Stimulated activated CD8-positive, alpha-beta memory T cell treated with anti-CD3 and anti-CD28 coated beads, Interleukin-15, amount 100 ng/mL, for 4 hours (primary cell): ENCODE measurements at places on chromosomes 7 and 10.

DNA sequence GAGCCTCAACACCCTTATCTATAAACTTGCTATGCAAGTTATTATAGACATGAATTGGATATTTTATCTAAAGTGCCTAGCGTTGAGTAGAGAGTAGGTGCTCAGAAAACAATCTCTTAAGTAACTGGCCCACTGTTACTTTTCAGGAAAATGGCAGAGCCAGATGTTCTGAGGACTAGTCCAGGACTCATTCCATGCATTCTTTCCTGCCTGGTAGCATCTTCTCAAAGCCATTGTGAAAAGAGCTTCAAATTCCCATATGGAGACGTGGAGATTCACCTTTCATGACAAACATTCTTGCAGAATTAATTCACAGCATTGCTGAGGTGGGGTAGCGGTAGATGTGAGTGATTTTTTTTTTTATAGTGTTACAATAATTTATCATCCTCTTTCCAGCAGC lies 35.9 kb upstream of the ITPRID1 start:
- DNase-seq = no peak

DNA sequence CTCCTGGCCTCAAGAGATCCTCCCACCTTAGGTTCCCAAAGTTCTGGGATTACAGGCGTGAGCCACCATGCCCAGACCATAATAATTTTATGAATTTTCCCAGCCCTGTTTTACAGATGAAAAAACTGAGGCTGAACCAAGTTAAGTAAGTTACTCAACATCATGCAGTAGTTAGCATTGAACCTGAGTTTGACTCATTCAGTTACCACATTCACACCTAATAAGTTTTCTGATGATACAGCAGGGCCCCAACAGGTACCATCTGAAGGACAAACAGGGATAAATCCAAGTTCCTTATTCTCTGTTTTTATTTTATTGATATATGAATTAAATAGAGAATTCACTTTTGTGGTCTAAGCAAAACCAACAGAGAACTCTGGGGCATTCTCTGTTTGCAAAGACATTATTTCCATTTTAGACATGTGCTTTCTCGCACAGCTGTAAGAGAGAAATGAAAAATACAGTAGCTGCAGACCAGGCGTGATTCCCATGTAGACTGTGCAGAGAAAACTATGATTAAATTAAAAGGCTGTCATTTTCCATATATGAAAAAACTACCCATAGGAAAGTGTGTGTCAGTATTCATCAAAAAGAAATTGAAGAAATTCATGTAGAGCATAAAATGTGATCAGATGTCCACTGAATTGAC lies 26.6 kb downstream of the APBB1IP start:
- DNase-seq = no peak

DNA sequence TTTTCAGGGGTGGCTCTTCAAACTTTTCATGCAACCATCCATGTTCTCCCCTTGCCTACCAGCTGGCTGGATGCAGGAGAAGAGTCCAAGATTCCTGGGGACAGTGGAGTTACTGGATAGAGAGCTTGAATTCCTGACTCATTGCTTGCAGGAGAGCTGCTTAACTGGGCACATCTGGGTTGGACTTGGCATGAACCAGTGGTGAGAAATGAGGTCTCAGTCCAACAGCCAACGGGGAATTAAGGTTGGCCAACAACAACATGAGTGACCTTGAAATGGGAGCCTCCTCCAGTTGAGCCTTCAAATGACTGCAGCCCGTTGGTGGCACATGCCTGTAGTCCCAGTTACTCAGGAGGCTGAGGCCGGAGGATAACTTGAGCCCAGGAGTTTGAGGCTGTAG lies 58.1 kb upstream of the OPN4 start:
- DNase-seq = no peak

GRCh38 chr7:31805209-31805818 lies 118.3 kb downstream of the PPP1R17 start:
- no peak for DNase-seq

GRCh38 chr7:2325162-2325561 lies 10.9 kb upstream of the SNX8 start:
- DNase-seq = no peak

DNA sequence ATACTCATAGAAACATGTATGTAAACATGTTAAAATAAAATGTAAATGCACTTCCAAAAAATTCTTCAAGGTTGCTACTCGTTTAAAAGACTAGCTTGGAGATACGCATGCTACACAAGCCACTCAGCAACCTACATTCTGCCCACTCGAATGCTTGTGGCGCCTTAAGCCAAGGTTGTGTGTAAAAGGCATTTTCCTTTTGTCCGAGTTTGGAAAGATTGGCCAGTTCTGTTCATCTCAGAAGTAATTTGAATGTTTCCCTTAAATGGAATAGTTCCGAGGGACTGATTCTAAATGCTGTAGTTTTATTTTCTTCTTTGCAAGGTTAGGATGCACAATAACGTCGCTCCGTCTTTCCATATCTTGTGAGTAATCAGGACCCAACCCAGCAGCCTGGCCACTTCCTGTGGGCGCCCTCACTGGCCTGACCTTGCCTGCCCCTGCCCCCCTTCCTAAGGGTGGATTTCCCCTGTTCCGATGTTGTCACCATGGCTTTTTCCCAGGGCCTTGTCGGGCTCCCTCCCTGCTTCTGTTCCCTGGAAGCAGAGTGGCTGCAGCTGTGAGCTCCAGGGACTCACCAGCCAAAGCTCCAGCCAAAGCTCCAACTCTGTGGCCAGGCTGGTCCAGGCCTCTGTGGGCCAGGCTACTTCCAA lies 70.6 kb downstream of the PTPRE start:
- no peak for DNase-seq

DNA sequence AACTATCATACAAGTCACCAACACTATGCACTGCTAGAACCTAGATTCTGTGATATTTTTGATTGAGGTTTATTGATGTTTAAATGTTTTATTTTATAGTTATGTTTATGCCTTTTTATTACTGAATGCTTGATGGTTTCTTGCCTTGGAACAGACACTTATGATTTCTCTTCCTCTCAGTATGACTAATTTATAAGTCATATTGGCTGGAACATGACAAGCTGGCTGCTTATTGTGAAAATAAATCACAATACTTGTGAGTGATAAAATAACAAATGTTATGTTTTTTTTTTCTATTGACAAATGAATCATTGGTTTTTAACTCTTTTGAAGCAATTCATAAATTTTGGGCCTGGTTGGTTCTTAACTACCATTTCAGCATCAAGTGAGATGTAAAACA lies 142.0 kb upstream of the MALRD1 start:
- DNase-seq = no peak

DNA sequence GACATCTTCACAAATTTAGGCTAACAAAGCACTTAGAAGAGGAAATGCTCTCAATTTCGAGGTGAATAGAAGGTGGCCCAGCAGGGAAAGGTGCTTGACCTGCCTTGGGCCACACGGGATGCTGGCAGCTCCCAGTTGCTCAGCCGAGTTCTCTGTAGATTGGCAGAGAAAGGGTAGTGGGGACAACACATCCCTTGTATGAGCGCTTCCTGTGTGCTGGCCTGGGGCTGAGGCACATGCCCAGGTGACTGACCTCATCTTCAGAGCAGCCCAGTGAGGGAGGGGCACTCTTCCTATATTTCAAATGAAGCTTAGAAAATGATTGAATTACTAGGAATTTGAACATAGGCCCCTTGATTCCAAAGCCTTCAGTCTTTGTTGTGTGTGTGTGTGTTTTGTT lies 20.2 kb downstream of the BAG3 start:
- DNase-seq = no peak

DNA sequence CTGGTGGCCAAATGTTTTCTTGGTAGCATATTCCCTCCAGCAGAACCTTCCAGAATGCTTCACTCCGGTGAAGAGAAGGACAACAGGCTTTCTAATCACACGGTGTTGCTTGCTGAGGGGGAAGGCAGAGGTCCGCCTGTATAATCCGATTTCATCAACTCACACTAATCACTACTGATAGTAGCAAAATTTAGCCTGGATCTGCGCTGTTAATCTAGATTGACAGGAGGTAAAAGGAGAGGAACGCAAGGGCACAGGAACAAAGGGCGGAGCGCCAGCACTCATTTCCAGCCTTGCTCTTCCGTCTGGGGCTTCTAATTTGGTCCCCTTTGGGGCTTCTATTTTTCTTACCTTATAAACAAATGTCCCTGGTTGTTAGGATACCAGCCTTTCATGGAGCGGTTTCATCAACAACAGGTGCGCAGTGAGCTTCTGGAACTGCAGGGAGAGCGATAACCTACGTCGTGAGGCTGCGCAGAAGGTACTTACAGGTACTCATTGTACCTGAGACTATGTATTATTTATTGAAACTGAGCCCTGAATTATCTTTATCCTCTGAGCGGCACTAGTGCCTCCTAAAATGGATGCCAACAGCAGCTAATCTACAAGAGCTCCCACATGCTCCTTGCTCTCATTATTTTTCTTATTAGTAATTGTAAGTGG lies 150.6 kb downstream of the CACNB2 start:
- no peak for DNase-seq

DNA sequence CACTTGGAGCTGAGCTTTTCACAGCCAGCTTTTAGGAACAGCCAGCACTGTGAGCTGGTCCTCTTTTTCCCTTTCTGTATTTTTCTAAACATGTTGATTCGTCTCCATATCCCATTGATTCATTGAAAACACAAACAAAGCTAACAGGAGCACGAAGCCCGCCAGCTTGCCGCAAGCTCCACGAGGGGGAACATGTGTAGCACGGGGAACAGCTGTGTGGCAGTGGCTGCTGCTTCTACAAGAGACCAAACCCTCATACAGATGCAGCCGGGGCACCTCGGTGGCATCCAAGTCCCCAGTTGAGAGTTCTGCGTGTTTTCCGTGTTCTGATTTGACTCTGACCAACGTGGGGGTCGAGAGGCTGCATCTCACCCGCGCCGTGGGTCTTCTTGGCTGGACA lies 80.8 kb upstream of the SH2B2 start:
- DNase-seq = no peak

DNA sequence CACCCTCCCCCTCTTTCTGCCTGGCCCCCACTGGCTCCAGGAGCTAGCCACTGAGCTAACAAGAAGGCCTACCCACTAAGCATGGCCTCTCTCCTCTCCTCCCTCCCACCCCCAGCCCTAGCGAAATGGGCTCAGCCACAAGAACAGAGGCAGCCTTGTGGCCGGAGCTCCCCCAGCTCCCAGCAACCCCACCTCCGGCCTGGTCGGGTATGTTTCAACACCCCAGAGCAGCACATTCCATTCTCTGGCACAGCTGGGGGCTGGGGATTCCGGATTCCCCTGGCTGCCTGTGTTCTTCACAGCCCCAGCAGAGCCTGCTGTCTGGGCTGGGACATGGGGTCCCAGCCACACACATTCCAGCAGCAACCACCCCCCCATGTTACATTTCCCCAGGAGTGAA lies 9.0 kb downstream of the SFRP5 start:
- no peak for DNase-seq
